ENCODE measurements at places on chromosomes 1 and 21.
A peak's percentile ranks its signal among the peaks of the same experiment; 100 is the strongest.

GRCh38 chr1:22031214-22031962 is 21.1 kb upstream of the CDC42 start:
- no peak for DNase-seq

DNA sequence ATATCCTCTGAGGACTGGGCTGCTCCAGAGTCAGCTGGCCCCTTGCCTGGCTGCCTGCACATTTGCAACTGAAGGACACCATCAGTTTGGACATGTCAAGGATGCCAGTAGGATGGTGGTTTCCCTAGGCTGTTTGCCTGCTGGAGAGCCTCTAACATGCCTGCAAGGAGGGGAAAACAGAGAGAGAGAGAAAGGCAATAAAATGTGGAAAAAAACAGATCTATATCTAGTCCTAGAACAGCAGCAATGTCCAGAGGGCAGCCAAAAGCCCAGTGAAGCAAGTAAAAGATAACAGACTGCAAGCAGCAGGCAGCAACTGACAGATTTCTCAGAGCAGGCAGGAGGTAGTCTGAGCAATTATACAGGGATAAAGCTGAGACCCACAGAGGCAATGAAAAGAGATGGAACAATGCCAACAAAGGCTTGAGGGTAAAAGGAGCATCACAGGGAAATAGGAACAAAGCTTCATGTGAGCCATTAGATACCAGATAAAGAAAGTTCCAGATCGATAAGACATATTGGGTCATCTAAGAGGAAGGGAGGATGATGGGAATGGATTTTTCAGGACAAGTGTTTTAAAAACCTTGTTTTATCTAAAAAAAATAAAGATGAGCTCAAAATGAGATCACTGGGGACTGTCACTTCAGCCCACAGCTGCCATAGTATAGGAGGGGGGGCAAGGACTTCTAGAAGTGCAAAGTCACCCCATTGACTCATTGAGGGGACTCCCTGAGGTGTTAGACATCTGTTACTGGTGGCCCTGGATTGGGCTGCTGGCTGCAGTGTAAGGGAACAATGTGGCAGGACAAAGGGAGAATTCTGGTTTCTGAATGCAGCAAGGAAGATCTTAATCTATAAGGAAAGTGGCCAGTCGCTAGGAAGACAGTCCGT is 38.6 kb upstream of the GADD45A start:
- DNase-seq: peak; percentile 25

- DNase-seq: no peak
These were observed 96.2 kb downstream of the GALNT2 start for GRCh38 chr1:230163205-230163604.

- no peak for DNase-seq
These were observed 62.4 kb upstream of the NGF start for GRCh38 chr1:115400426-115400825.

GRCh38 chr1:235644693-235645305 is 4.8 kb downstream of the GNG4 start:
- DNase-seq: no peak

GRCh38 chr1:157279138-157279801 is 141.1 kb upstream of the ETV3 start:
- DNase-seq: no peak

GRCh38 chr1:153663211-153663610 is 4.7 kb downstream of the SNAPIN start:
- no peak for DNase-seq

DNA sequence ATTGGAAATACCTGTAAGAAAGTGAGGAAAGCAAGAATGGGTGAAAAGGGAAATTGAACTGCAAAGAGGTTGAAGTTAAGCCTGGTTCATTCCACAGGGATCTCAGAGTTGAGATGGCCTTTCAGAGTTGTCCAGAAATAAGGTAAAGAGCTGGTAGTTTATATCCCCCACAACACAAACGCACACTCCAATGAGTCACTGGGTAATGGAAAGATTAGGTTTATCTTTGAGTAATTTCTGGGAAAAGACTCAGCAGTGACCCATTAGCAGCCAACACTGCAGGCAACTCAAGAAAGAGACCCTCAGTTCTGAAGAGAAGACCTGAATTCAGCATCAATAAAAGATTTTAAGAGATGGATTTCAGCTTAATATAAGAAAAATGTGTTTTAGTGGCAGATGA is 485.5 kb downstream of the PTPRC start:
- DNase-seq: no peak

DNA sequence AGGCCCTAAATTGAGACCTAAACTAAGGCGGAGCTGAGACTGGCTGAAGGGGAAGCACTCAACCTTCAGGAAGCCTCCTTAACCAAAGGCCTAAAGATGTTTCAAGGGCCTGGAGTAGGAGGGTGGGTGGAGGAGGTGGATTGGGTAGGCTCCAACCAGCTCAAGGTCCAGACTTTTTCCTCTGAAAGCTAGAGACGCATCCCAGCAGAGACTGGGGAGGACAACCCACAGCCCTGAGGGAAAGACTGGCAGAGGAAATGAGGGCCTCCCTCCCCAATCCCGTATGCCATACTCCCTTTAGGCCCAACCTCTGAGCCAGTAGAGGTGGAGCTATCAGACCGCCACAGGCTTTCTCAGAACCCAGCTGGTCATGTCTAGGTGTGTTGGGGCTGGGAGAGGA is 1.1 kb downstream of the ECM1 start:
- DNase-seq: no peak

- DNase-seq: no peak
These were observed 428.2 kb downstream of the SMYD3 start for GRCh38 chr1:246078888-246079252.

DNA sequence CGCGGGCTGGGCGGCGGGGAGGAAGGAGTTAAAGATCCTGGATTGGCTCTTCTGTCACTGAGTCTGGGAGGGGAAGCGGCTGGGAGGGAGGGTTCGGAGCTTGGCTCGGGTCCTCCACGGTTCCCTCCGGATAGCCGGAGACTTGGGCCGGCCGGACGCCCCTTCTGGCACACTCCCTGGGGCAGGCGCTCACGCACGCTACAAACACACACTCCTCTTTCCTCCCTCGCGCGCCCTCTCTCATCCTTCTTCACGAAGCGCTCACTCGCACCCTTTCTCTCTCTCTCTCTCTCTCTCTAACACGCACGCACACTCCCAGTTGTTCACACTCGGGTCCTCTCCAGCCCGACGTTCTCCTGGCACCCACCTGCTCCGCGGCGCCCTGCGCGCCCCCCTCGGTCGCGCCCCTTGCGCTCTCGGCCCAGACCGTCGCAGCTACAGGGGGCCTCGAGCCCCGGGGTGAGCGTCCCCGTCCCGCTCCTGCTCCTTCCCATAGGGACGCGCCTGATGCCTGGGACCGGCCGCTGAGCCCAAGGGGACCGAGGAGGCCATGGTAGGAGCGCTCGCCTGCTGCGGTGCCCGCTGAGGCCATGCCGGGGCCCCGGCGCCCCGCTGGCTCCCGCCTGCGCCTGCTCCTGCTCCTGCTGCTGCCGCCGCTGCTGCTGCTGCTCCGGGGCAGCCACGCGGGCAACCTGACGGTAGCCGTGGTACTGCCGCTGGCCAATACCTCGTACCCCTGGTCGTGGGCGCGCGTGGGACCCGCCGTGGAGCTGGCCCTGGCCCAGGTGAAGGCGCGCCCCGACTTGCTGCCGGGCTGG is at the start of gene NPR1:
NPR1 (plus strand) TSS at position 170 of the 818 bp plus-strand sequence; CDS start at position 591, 421 bp downstream.
- peak; percentile 10 for DNase-seq

GRCh38 chr1:196317535-196318522 is 290.4 kb downstream of the KCNT2 start:
- peak; percentile 40 for DNase-seq

DNA sequence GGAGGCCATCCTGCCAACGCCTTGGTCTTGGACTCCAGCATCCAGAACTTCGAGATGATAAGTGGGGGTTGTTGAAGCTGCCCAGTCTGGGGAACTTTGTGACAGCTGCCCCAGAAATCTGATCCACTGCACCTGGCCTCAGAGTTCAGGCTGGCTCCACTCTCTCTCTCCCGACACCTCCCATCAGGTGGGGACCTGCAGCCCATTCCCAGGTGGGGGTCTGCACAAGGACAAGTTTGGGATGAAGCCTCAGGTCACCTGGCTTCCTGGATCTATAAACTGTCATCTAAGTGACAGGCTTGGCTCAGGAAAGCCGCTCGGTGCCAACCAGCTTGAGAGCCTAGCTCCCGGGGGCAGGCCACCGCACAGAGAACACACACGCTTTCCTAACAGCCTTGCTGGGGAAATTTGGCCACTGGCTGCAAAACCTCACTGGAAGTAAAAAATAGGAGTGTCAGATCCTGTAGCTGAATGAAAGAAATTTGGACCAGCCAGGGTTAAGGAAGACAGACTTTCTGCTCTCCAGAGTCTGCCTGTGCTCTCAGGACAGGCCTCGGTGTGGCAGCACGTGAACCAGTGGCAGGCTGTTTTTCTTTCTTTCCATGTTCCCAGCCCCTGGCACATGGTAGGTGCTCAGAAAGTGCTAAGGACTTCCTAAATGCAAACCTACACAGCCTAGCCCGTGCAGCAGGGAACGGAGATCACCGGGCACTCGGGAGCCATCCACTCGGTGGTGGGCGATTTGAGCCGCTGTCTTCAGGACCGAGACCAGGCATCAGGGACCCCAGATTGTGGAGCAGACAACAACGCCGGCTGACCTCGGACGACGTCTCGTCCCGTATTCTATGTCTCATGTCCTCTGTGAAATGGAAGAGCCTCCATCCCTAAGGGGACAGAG is 42.6 kb upstream of the LBR start:
- no peak for DNase-seq

DNA sequence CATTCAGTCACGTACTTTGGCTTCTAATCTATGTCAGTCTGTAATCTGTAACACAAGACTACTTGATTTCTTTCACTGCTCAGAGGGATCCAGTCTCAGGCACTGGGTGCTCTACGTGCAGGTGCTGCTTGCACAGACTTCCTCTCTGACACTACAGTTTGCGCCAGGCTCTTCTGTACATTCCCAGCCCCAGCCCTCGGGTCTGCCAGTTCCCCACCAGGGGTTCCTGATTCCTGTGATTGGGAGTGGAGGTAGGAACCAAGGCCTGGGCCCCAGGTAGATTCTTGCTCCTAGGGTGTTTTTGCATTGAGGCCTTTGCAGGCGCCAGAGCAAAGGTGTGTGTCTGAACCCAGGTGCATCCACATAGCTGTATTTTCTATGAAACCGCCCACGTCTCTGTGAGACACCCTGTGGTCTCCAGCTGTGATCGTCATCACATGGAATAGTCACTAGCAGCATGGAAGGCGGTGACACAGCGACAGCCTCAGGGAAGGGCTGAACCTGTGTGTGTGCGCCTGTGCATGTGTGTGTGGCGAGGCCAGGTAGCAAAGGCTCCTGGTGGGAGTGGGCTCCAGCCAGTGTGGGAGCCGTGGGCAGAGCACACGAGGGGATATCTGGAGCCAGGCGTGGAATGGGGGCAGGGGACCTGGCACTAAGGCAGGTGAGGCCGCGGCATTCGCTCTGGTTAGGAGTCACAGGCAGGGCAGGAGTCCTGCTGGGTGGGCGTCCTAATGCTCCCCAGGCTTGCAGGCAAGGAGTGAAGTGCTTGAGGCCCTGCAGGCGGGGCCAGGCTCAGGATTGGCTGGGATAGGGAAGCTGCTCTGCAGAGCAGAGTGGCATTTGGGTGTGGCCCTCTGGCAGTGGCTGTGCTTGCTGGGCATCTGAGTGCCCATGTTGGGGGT is 5.2 kb downstream of the GJC2 start:
- DNase-seq: peak; percentile 5

DNA sequence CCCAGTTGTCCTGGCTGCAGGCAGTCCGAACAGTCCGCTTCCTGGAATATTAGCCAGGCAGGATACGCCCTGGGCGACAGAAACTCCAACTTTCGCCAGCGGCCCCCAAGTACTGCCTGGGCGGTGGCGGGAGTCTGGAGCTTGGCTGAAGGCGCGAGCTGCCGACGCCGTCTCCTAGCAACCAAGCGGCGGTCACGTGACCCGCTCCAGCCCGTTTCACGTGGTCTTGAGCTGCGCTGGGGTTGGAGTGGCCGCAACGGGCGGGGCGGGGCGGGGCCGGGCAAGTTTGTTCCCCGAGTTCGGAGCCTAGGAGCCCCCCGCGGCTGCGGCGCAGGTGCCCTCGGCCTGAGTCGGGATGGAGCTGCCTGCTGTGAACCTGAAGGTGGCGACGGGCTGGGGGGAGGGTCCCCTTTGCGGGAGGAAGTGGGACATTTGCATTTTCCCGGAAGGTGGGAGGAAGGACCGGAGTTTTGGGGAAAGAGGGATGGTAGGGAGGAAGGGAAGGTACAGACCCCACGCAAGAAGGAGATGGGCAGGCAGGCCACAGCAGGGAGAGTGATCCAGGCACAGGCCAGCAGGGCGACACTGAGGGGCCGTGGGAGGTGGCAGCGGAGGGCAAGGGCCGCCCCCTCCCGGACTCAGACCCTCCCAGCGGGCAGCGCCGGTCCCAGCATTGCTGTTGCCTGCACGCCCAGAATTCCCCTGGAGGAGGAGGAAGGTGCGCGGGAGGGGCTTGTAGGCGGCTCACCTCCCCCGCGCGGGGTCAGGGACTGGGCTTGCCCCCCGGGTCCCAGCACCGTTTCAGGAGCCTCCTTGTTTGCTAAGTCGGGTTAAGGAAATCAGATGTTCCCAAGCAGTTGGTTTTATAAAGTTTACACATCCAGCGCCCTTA is at the start of gene AGTRAP:
AGTRAP (plus strand) TSS at position 283 of the 892 bp plus-strand sequence; CDS start at position 356, 73 bp downstream.
- peak; percentile 91 for DNase-seq

DNA sequence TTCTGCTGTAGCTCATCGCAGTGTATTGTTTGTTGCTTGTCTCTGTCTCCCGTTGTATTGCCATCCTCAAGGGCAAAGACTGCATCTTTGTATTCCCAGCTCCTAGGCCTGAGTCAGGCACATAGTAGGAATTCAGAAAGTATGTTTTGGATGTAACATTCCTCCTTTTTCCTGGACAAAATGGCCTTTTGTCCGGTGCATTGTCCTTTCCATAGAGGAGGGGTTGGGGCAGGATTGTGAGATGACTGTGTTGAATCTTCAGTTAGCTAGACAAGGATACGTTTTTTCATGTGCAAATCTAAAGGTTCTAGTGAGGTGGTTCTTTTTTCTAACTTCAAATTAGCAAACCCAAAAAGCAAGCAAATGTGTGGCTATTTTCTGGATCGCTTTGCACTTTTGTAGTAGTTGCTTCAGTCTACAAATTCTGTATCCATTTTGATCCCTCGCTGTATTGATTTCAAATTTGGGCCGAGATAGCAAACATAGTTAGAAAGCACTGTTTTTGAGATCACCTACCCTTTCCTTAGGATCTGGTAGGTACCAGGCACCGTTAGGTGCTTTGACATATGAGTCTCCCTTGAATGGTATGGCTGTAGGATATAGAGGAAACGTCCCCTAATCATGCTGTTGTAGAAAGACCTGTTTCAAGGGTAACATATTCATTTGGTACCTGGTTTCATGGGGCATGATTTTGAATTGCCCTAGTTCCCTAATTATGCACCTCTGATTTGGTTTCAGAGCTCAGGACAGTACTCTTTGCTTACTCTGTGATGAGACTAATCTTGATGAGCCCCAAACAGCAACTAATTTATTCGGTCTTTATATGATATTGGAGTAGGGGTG is 1.2 kb downstream of the PPP1R8 start:
- no peak for DNase-seq

DNA sequence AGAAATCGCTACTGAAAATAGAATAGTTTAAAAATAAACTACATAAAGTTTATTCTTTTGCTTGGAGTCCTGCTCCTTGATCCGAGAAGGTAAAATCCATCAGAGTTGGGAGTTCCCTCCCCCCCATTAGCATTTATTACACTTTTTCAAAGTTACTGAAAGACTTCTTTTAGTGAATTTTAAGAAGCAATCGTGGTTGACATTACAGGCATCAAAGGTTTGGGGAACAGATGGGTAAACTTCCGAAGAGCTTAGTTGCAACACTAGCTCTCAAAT is 31.0 kb upstream of the NFIA start:
- no peak for DNase-seq

GRCh38 chr1:110535985-110536384 is 17.0 kb upstream of the KCNA10 start:
- DNase-seq: peak; percentile 80

- DNase-seq: no peak
These were observed 9.4 kb downstream of the PIGP start for GRCh38 chr21:37063433-37063832.

GRCh38 chr1:110680036-110680735 is 5.4 kb upstream of the KCNA3 start:
- no peak for DNase-seq
